CD4-positive, alpha-beta T cell treated with Interleukin-12 subunit alpha and Interleukin-12 subunit beta, for 1 hour (primary cell): ENCODE measurements at places on chromosomes 3 and 15.
A peak's percentile ranks its signal among the peaks of the same experiment; 100 is the strongest.

DNA sequence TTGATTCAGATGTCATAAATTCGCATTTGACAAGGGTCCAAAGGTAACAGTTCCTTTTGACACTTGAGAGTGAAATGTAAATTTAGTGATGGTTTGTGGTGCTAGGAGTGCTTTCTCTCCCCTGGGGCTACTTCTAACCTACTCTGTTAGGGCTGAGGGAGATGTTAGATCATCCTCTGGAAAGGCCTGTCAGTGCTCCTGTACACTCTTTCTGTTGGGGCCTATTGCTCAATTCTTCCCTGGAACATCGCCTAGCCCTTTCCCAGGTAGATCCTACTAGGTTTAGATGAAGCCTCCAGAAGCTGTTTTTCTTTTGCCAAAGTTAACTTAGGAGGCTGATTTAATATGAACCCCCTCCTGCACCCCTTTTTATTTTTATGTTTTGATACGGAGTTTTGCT, 1.4 kb downstream of the PCCB start:
- DNase-seq: no peak

GRCh38 chr3:93906245-93906644, 67.5 kb downstream of the PROS1 start:
- DNase-seq: no peak

DNA sequence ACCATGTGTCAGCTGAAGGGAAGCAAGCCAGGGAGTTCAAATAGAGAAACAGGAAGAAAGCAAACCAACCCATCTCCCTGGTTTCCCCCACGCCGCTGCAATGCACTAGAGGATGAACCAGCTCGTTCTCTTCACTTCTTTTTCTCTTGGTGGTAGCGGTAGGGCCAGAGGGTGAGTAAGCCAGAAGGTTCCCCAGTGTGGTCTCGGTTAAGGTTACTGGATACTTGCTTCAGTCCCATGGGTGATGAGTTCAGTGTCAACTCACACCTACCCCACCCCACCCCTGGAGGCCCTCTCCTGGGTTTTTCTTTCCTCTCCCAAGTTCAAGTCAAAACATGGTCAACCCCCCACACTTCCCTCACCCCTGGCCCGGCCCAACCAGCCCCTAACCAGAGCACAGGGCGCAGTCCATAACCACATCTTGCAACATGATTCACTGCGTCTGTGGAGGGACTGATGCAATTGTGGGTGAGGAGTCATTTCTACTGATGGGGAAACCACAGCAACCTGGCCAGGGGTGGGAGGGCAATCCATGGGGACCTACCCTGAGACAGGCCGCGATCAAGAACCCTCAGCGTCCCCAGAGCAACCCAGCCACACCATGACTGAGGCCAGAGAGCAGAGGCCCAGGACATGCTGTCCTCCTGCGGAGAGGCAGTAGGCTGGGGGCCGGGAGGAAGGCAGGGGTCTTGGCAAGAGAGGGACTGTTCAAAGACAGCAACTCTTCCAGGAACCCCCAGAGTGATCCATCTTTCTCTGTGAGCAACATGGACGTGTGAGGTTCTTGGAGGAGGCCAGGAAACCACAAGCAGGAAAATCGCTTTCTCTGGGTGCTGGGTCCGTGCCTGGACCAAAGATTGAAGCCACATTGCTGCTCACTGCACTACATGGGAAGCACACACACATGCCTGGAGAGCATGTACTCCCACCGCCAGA, 276.6 kb downstream of the UACA start:
- DNase-seq: peak; percentile 44

DNA sequence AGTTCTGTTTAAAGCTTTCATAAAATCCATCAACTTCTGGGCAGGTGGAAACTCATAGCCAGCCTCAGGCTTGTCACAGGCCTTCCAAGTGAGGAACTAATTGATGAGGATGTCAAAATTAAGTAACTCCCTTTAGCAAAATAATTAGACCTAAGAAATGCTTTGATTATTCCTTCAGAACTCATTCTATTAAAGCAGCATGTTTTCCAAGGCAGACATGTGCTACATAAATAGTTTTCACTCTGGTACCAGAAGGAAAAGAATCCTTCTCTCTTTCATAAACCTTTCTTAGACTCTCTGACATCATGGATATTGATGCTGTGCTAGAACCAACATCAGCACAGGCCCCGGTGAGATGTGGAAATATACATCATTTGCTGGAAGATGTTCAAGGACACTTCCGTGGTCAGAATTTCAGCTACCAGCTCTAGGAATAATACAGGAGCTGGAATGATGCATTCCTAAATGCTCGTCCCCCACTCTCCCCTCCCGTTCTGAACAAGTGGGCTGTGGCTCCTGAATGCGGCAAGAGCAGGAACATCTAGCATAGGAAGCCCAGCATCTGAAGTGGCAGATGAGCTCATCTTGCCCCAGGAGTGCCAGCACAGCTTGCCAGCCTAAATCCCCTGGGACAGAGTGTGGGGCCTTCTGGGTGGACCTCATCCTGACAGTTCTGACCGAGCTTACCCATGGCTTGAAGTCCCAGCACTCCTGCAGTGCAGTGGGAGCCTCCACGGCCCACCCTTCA, 82.4 kb downstream of the WWTR1 start:
- no peak for DNase-seq

DNA sequence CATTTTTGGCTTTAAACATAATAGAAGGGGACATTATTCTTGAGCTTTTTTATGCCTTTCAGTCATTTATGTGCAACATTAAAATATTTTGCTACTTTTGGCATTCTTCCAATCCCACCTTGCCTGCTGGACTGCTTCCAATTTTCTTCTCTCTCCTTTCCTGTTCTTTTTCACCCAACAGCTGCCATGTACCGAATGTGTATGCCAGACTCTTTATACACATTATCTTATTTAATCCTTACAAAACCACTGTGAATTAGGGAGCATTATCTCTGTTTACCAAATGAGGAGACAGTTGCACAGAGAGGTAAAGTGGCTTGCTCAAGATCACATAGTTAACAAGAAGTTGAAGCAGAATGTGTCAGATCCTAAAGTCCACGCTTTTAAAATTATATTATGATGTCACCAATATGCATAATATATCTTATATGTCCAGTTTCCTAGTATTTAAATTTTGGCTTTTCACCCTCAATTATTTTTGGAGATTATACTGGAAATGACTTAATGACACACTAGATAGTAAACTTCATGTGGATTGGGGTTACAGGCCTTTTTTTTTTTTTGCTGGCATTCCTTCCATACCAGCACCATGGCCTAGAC, 231.5 kb downstream of the THRB start:
- no peak for DNase-seq

DNA sequence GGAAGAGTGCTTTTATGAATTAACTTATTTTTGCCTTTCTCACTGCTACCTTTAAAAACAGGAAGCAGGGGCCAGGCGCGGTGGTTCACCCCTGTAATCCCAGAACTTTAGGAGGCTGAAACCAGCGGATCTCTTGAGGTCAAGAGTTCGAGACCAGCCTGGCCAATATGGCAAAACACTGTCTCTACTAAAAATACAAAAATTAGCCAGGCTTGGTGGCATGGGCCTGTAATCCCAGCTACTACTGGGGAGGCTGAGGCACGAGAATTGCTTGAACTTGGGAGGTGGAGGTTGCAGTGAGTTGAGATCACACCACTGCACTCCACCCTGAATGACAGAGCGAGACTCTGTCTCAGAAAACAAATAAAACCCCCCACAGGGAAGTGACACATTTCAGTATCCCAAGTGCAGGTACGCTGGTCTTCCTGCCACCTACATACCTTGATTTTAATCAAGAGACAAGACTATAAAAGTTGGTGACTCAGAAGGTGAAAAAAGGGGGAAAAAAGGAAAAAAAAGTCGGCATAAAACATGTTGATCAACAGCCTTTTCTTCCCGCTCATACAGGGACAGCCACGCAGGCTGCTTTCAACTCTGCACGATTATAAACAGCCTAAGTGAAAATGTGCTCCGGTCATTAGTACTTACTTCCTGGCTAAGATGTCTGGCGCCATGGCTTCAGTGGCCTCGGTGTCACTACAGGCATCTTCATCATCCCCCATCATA, 18.8 kb downstream of the PPP1R2 start:
- DNase-seq: peak; percentile 31

DNA sequence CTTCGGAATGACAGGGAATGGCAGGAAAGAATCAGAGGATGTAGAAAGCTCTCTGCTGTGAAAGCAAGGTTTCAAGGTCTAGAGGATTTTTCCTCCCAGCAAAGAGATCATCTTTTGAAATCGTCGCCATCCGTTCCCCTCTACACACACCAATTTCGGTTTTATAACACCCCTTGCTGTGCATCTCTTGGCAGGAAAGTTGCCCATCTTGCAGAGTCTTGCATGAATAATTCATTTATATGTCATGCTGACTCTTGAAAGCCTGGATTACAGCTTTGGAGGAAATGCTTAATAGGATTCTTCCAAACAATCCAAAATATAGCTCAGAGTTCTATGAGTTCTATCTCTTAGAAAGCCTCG, 262.7 kb downstream of the CHL1 start:
- no peak for DNase-seq

DNA sequence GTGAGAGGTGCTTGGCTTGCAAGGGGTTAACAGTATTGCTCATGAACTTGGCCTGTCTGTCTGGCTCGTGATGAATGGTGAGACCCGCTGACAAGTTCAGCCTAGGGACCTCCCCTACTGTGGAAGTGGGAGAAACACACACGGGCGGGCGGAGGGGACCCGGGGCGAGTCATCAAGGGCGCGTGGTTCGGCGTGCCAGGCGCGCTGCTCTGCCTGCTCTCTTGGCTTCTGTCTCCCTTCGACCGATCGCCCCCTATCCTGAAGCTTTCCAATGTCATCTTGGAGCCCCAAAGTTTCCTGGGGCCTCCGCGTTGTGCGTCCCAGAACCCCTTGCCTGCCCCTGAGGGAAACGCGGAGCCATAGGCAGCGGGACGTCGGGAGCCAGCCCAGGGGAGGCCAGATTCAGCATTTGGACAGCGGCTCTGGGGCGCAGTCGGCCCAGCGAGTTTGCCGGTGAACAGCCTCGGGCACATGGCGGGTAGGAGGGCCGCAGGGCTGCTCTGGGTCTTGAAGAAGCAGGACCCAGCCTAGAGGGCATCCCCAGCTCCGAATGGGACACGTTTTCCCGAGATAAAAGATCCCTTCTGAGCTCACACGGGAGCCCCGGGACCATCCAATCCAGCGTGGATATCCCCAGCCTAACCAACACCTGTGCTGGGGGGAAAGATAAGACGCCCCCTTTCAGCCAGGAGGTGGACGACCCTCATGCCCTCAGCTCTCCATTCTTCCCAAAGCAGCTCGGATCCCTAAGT, 27.0 kb upstream of the POLG start:
- peak; percentile 62 for DNase-seq

- DNase-seq: no peak
Measured at GRCh38 chr3:13504161-13504831, 24.2 kb downstream of the HDAC11 start.

- DNase-seq: no peak
Measured at GRCh38 chr3:10560060-10560861, 54.9 kb upstream of the ATP2B2 start.

- DNase-seq: no peak
Measured at GRCh38 chr3:132001036-132001435, 33.8 kb downstream of the CPNE4 start.

GRCh38 chr3:57048728-57049127, 11.7 kb upstream of the SPATA12 start:
- DNase-seq: no peak

DNA sequence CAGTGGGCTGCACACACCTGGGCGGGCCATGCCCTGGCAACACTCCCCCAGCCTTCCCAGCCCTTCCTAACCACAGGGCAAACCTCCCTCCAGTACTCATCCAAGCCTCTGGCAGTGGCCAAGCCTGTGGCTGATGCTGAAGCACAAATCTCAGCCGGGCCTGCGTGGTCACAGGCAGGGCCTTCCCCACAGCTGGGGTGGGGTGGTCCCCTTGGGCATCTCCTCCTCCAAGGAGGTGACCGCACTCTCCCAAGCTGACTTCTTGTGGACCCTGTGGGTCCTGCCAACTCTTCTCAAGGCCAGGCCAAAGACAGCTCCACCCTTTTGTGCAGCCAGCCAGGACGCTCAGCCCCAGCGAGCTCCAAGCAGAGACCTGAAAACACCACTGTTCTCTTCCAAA, 21.4 kb downstream of the GRAMD2A start:
- DNase-seq: no peak

- DNase-seq: no peak
Measured at GRCh38 chr15:79948761-79949160, 22.2 kb downstream of the BCL2A1 start.

GRCh38 chr3:30626443-30627180, 20.2 kb downstream of the TGFBR2 start:
- DNase-seq: no peak

DNA sequence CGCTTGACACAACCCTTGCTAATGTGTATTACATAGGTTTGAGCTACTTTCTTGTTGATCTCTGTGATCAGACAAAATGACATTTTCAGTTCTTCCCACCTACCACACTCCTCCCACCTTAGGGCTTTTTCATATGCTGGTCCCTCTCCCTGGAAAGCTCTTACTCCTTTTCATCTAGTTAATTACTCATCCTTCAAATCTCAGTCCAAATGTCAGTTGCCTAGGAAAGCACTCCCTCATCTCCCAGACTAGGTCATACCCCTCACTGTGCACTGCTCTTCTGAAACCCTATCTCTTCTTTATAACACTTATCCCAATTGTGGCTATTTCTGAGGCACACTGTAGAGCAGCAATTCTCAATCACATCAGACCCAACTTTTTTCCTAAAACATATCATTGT, 7.3 kb downstream of the ZNF106 start:
- DNase-seq: no peak

DNA sequence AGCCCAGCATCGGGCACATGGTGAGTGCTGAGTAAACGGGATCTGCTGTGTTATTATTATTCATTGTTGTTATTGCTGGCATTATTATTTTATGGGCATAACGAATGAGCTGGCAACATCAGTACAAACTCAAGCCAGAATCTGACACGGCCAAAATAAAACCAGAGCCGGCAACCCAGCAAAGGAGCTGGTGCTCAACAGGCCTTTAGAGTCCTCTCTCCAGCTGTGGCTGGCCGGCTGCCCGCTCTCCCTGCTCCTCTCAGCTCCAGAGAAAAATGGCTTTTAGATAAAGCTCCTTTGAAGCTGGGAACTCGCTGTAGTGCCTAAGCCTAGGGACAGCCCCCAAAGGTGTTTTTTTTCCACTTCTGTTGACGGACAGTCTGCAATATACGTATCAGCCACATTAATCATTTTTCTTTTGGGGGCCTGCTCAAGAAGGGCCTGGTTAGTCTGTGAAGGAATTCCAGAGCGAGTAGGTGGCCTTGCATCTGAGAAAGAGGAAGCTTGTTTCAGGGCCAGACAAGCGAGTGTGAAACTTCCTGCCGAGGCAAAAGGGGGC, 193.9 kb upstream of the UBE2E1 start:
- no peak for DNase-seq

DNA sequence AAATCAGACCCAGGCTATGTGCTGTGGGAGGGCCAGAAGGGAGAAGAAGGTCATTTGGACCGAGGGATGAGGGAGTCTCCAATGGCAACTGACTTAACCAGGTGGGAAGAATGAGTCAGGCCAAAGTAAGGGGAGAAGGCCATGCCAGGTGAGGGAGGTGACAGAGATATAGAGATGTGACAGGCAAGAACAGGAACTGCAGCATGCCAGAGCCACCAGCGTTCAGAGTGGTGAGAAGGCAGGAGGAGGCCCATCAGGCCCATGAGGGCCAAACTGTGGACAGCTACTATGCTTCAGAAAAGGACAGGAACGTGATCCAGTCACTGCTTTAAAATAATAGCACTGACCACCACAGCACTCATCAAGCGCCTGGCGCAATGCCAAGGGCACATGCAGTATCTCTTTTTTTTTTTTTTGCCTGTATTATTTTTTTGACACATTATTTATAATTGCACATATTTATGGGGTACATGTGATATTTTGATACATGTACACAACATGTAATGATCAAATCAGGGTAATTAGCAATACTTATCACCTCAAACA, 154.3 kb upstream of the IGF1R start:
- DNase-seq: no peak

- DNase-seq: no peak
Measured at GRCh38 chr3:134028486-134029255, 1.1 kb downstream of the SLCO2A1 start.
